Smooth muscle cell of the umbilical artery (primary cell): ENCODE measurements at places on chromosomes 5 and 9. TPM values are rescaled to one million over a fixed set of nuclear protein-coding genes. Genes with fewer than 3 reads are reported as not detected.

SLCO6A1 gene
- not detected in 2 replicates for total RNA-seq

RLN2 gene
- not detected in 2 replicates for total RNA-seq

ST8SIA4 gene
- total RNA-seq = 20.9 and 44.2 TPM in 2 replicates

NDUFS6 gene
- 26.4 and 29.9 TPM in 2 replicates for total RNA-seq

SCGB3A2 gene
- total RNA-seq = not detected in 2 replicates

SPATA31C1 gene
- not detected in 2 replicates for total RNA-seq

RMRP gene
- total RNA-seq = 680 and 5,299 TPM in 2 replicates

MCC gene
- total RNA-seq = 58.4 and 95.9 TPM in 2 replicates

HNRNPH1 gene
- total RNA-seq = 443 and 574 TPM in 2 replicates

ENTPD2 gene
- not detected in 2 replicates for total RNA-seq

RNF180 gene
- 7.4 and 15.2 TPM in 2 replicates for total RNA-seq

HRCT1 gene
- 0.30 and 0.51 TPM in 2 replicates for total RNA-seq
